ENCODE measurements at places on chromosomes 2 and 18. TPM values are rescaled to one million over a fixed set of nuclear protein-coding genes. Genes with fewer than 3 reads are reported as not detected.

- no peaks in the 10 kb centered on the region for H3K4me1 ChIP-seq
- DNase-seq: no peak
- no peaks in the 10 kb centered on the region for H3K36me3 ChIP-seq
- H3K27me3 ChIP-seq: peaks cover 9% of the 10 kb centered on the region
- no peak overlapping the region for H3K4me3 ChIP-seq
These were observed 19.5 kb upstream of the TFPI start for GRCh38 chr2:187573722-187574121.

DNA sequence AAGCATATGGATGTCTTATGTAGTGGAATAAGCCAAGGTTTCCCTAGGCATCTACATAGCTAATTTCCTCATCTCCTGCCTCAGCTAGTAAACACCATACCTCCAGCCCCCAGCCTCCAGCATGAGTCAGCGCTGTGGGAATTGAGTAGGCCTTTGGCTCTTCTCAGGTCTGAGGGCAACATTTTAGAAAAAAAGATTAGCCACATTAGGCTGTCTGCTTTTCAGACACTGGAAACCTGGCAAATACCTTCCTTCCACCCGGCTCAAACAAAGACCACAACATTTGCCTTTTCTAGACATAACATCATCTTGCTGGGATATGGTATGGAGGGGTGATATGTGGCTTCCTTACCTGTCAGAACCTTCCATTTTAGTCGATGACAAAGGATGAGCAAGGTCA, 6.1 kb upstream of the CCDC195 start:
- DNase-seq: no peak
- H3K27ac ChIP-seq: no peak overlapping the region
- H3K4me3 ChIP-seq: no peak overlapping the region
- H3K36me3 ChIP-seq: no peaks in the 10 kb centered on the region
- H3K27me3 ChIP-seq: peaks cover 5% of the 10 kb centered on the region
- H3K4me1 ChIP-seq: no peaks in the 10 kb centered on the region

- H3K4me3 ChIP-seq: no peak overlapping the region
- peaks cover 2% of the 10 kb centered on the region for H3K27me3 ChIP-seq
- peak overlapping the region; percentile 36 for H3K27ac ChIP-seq
- peak; percentile 55 for DNase-seq
- H3K4me1 ChIP-seq: no peaks in the 10 kb centered on the region
These were observed 81.8 kb upstream of the ADAM23 start for GRCh38 chr2:206361407-206362045.

DNA sequence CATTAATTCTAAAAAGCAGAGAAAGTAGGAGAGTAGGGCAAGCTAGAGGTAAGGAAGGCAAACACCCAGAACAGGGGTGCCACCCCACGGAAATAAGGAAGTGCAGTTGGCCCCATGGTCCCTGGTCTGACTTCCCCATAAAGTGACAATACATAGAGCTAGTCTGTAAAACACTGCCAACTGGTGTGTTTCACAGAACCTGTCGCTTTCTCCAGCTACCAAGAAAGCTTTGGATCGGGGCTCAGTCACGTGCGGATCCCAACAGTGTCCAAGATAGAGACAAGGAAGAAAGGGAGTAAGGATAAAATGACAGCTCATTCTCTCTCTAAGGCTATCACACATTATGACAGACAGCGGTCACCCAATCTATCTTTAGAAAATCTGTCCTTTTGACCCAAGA, 36.4 kb downstream of the TBC1D8 start:
- no peaks in the 10 kb centered on the region for H3K4me1 ChIP-seq
- peaks cover 3% of the 10 kb centered on the region for H3K27me3 ChIP-seq
- H3K36me3 ChIP-seq: no peaks in the 10 kb centered on the region
- no peak overlapping the region for H3K4me3 ChIP-seq

GRCh38 chr2:78561876-78562275, 463.6 kb upstream of the REG3G start:
- H3K36me3 ChIP-seq: no peaks in the 10 kb centered on the region
- no peaks in the 10 kb centered on the region for H3K27me3 ChIP-seq
- H3K4me1 ChIP-seq: no peaks in the 10 kb centered on the region
- no peak overlapping the region for H3K27ac ChIP-seq

GRCh38 chr2:28338046-28338817, 54.4 kb upstream of the FOSL2 start:
- H3K4me3 ChIP-seq: no peak overlapping the region
- H3K27me3 ChIP-seq: no peaks in the 10 kb centered on the region
- H3K36me3 ChIP-seq: no peaks in the 10 kb centered on the region
- no peaks in the 10 kb centered on the region for H3K4me1 ChIP-seq

RFX8 gene
- total RNA-seq: 0.49 TPM

VWA3B gene
- total RNA-seq: not detected

Measured in activated CD4-positive, alpha-beta T cell treated with anti-CD3 and anti-CD28 coated beads, Interleukin-2, amount 10 ng/mL, durations not matched to agents 24 days and 14 days (primary cell).